ENCODE measurements at places on chromosomes 11 and 22.

DNA sequence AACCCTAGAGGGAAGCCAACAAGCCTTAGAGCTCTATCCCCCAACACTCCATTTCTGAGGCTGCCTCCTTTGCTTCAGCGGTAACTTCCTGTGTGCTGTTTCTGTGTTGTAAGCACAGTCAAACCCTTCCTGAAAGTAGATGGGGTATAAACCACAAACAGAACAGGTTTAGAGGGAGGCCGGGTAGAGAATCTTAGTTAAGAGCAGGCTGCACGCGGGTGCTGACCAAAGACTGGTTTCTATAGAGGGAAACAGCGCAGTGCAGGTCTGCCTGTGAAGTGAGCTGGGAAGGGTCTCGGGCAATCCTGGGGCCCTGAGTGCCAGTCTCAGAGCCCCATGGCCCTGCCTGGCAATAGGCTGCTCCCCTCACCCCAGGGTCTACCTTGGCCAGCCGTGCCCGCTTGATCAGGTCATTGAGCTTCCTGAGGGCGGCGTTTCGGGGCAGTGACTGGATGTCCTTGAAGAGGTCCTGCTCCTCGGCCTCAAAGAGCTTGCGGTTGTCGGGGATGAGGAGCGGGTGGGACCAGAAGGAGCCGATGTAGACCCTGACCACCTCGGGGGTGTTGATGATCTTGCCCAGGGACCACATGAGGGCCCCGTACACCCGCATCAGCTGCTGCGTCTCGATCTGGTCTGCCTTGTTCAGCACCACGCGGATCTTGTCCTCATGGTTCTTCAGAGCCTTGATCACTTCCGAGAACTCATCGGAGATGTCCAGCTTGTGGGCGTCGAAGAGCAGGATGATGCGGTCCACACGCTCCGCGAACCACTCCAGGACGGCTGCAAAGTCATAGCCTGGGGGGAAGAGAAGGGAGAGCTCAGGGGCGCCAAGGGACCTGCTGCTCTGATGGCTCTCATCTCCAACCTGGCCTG lies 15.3 kb upstream of the CDC42BPG start:
- no peak for DNase-seq

DNA sequence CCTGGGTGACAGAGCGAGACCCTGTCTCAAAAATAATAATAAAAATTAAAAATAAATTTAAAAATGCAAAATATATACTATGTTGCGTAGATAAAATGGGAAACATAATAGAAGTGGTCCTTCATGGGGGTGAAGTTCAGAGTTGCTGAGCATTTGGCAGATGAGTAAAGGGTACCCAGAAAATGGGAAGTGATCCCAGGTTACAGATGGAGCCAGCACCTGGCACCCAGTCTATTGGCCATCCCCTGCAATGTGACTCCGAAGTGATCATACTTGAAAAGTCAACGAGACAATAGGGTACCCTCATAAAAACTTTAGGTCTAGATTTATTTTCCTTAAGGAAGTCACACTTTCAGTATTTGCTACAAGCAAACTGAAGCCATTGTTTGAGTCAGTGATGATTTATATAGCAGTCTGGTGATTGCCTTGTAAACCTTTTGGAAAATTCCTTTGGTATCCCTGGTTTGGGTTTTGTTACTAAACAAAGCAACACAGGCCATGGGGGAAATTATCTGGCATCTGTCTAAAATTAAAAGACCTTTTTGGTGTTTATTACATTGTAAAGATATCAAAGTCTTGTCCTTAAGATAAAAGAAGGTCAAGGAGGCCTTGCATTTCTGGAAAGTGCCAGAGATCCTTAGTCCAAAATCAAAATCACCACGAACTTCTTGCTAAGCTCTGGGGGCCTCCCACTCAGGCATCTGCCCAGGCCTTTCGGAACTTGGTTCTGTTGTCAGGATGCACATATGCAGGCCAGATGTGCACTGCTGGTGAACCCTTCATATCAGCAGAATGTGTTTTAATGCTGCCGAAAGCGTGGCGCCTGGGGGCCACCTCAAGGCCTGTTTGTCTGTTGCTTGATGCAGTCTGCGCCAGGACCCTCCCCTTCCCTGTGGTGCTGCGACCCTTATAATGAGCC lies 4.3 kb downstream of the SMARCB1 start:
- DNase-seq = no peak

DNA sequence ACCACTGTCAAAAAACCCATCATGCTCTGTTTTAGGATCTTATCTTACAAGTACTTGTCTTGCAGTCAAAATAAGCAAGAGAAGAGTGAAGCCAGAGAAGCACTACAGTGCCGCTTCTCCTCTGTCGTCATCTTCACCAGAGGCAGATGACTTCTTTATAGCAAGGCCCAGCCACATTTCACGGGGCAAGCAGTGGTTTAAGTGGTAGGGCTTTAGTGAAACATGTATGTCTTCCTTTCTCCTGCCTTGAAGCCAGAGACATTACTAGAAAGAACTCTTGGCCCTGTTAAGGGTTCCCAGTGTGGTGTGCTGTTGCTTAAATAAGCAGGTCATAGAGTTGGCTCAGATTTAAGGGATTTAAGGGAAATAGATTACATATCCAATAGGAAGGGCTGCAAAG lies 42.9 kb upstream of the DEPDC7 start:
- DNase-seq = no peak

DNA sequence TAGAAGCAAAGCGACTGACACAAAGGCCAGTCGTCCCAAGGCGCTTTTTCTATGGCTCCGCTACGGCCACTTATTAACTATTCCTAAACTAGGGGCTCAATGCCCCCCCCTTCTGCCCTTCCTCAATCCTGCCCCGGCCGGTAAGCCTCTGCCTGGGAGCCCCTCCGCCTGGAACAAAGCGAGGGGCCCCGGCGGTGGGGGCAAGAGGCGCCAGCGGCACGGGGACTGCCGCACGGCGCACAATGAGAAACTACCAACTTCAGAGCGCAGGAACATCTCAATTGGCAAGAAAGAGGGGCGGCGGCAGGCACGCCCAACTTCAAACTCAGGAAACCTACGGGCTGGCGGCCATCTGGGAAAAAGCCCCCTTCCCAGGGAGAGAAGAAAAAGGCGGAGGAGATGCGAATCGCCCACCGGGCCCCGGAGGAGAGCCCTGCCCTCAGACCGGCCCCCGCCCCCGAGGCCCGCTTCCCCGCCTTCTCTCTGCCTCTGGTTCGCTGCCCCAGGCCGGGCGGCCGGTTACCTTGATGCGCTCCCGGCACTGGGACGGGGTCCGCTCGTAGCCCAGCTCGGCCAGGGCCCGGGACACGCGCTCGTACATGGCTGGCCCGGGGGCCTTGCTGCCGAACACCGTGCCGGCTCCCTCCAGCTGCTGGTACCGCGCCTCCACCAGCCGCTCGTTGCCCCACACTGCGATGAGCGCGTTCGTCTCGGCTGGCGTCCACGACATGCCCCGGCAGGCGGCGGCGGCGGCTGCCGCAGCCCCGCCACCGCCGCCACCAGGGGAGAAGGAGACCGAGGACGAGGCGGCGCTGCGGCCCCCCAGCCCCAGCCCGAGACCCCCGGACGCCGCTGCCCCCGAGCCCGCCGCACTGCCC lies 619 bp downstream of the MSANTD2 start:
- peak; percentile 4 for DNase-seq

DNA sequence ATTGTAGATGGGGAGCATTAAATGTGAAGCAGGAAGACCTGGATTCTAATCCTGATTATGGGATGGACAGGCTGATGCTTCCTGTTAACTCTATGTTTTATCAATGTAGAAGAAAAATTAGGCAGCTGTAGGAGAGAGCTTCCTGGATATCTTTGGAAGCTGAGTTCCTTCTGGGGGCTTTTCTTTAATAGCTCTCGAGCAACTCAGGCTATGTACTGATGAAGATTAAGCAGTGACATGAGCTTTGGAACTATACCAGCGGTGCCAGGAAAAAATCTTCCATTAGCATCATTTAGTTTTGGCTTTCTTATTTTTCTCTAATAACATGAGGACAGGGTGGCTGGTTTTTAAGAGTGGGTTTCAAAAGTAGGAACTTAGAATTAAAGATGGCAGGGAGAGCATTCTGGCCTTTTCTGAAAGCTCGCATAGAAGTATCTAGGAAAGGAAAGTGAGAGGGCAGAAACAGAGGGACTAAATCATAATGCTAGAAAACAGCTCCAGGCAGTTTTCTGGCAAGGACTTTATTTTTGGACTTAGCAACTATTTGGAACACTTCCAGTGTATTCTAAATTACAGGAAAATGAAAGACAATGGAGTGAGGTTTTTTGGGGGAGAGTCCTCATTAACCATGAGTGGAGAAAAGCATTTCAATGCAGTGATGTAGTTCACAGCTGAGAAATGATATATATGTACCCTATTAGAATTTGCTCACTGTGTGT lies 69.2 kb upstream of the RRM1 start:
- no peak for DNase-seq

DNA sequence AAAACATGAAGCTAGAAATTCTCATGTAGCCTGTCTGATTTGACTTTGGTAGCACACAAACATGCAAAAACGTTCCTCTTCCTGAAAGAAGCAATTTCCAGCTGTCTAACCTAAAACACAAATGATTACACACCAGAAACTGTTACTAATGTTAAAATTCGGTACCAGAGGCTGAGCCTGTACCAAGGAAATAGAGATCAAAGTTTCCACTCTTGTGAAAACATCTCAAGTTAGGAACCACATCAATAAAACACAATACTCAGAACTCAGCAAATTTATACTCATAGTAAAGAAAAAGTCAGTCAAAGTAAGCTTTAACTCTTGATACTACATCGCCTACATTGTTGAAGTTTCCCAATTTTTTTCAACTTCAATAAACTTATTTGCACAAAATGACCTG lies 107.8 kb downstream of the FCHSD2 start:
- DNase-seq = no peak

GRCh38 chr11:114705280-114706024 lies 27.1 kb downstream of the NXPE2 start:
- DNase-seq = no peak

GRCh38 chr11:65493367-65494176 lies 5.3 kb upstream of the MALAT1 start:
- DNase-seq = no peak

DNA sequence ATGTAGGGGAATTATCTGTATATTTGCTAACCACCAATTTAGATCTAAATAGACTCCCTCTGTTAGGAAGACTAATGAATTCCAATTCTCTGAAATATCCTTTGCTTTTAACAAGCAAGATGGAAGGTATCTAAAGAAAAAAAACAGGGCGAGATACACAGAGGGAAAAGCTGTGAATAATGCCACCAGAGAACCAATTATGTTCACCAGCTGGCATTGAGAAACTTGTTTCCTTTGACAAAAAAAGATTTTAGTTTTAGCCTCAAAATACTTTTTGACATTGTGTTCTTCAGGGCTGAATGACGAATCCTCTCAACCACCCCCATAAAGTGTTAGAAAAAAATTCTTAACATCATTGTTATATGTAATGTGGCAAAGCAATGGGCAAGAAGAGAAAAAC lies 19.0 kb downstream of the HTR3B start:
- no peak for DNase-seq

DNA sequence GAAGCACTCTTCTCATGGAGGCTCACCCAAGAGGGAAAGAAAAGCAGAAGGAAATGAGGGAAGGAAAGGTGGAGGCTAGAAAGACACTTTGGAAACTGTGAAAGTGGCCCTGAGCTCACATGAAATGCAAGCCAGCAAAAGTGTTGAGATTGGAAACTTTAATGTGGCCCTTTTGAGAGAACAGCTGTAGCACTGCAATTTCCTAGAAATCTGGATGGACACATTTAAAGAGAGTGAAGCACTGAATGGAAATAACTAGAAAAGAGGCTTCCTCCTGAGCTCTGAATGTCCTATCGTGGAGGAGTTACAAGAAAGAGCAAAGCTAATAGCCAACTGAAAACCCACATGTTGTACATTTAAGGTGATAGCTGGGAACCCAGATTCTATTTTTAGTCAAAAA lies 56.0 kb downstream of the LIF start:
- DNase-seq = no peak

DNA sequence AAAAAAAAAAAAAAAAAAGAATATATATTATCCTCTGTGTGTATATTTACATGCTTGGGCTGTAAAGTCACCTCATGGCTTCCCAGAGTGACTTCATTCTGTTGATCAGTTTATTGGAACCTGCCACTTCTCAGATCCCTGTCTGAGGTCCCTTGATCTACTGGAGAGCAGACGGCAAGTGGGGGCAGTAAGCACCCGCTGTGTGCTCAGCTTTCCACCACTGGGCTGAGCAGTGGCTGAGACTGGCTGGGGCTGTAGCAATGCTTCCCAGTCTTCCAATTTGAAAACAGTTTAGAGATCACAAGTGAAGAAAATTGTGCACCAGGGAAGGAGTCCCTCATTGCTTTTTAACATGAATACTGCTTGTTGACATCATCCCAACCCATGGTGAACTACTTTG lies 6.9 kb upstream of the RBM4B start:
- no peak for DNase-seq

- no peak for DNase-seq
These were observed 845.3 kb downstream of the FAM181B start for GRCh38 chr11:81888391-81888790.

DNA sequence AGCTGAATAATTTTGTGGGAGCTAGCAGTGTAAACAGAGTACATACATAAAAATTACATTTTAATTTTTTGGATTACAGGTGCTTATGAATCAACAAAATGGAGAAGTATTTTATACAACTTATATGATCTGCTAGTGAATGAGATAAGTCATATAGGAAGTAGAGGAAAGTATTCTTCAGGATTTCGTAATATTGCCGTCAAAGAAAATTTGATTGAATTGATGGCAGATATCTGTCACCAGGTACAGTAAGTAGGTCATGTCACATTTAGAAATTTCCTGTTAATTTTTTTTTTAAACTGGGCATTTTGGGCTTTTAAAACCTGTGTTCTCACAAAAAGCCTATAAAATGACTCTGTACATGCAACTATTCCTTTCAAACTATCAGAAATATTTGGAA lies 24.0 kb downstream of the ATM start:
- no peak for DNase-seq

GRCh38 chr11:46249103-46249937 lies 28.1 kb upstream of the CREB3L1 start:
- DNase-seq = no peak

GRCh38 chr11:123299721-123300120 lies 104.7 kb upstream of the CLMP start:
- DNase-seq = no peak

DNA sequence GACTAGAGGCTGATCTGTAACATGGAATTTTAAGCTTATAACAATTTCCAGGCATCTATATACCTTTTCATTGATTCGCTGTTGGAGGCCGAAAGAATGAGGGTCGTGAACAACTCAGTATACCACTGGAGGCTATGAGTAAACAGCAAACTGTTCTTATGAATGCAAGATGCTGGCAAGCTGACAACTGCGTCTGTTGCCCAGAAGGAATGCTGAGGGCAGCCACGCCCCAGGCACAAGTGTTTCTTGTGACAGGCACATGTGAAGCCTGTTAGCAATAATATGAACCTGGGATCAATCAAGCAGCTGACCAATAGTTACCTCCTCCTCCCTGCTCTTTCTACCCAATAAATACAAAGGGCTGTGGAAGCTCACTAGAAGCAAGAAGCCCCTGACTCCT lies 15.3 kb downstream of the RTCB start:
- DNase-seq = no peak

All from stimulated activated CD4-positive, alpha-beta T cell treated with anti-CD3 and anti-CD28 coated beads, Interleukin-1b, Interleukin-23, amount 100 ng/mL, for 1 hour (primary cell).